ENCODE measurements at places on chromosomes 4 and X.

- DNase-seq, result no peak
Measured at GRCh38 chr4:29052266-29052665, 1667.9 kb upstream of the PCDH7 start.

GRCh38 chr4:72286185-72286584, 254.4 kb downstream of the NPFFR2 start:
- DNase-seq, result no peak

- no peak for DNase-seq
Measured at GRCh38 chrX:41868392-41868977, 54.9 kb downstream of the CASK start.

- no peak for DNase-seq
Measured at GRCh38 chrX:5314148-5314547, 914.5 kb downstream of the NLGN4X start.

DNA sequence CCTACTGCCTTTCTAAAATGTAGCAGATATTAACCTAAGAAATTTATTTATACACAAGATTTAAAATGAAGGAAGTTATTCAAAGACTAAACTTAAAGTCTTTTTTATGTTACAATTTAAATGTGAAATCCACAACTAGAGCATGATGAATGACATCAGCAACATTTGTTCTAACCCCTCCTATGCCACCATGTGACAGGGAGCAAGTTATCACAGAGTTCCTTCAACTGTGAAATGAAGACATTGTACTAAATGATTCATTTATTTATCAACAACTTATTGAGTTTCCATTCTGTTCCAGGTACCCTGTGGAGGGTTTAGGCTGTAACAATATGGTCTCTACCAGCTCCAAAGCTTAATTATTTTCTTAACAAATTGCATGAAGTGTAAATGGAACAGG, 76.9 kb downstream of the SLC39A8 start:
- DNase-seq, result peak; percentile 43

- peak; percentile 56 for DNase-seq
Measured at GRCh38 chrX:1534301-1535168, 2.5 kb downstream of the P2RY8 start.

- no peak for DNase-seq
Measured at GRCh38 chr4:17636341-17636695, 21.9 kb downstream of the MED28 start.
